ENCODE measurements at places on chromosomes 7 and 10.

DNA sequence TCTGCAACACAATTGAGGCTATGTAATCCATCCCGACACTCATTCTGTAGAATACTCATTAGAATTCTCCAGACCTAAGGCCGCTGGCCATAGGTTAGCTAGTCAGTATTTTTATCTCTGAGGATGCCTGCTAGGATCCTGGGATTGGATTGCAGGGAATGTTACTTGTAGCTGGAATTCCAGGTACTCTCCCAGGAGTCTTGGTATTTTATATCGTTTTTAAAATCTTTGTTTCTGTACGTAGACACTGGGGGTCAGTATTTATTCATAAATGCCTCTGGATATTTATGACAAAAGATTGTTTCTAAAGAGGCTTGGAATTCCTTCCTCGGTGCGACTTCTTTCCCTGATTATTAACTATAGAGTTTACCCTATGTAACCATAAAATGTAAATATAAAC is 40.1 kb downstream of the BPGM start:
- DNase-seq, result no peak

DNA sequence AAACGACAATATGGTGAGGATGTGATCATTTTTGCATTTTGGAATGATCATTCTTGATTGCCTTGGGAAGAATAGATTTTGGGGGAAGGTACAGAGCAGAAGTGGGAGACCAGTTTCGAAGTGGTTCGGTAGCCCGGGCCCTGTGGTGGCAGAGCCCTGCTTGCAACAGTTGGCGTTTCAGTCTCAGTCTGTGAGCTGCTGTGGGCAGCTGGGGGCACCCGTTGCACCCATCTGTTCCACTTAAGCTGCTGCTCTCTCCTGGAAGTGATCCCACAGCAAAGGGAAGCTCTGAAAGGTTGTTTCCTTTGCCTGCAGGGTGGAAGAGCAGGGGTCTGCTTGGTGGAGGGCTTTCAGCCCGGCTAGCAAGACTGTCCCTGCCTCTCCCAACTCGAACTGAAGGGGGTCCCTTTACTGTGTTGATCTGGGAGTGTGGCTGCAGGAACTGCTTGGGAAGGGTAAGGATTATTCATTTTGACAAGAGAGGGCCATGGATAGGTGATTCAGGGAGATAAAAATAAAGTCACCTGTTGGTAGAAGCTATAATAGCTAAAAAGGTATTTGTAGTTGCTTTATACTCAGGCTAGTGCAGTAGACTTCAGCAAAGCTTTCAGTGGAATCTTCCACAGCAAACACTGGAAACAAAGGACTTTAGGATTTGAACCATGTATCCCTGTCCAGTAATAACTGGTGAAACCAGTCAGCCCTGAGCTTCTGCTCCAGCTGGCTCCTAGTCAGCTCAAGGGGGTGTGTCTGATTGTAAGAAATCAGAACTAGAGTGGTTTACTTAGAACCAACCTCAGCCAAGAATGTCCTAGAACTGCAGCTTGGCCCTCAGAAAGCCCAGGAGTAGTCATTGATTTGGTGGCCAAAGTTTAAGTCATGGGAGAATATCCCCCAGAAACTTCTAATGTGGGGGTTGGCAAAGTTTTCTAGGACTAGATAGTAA is 53.1 kb upstream of the PDCD4 start:
- no peak for DNase-seq

- no peak for DNase-seq
These were observed 26.3 kb upstream of the WDFY4 start for GRCh38 chr10:48658243-48658974.

DNA sequence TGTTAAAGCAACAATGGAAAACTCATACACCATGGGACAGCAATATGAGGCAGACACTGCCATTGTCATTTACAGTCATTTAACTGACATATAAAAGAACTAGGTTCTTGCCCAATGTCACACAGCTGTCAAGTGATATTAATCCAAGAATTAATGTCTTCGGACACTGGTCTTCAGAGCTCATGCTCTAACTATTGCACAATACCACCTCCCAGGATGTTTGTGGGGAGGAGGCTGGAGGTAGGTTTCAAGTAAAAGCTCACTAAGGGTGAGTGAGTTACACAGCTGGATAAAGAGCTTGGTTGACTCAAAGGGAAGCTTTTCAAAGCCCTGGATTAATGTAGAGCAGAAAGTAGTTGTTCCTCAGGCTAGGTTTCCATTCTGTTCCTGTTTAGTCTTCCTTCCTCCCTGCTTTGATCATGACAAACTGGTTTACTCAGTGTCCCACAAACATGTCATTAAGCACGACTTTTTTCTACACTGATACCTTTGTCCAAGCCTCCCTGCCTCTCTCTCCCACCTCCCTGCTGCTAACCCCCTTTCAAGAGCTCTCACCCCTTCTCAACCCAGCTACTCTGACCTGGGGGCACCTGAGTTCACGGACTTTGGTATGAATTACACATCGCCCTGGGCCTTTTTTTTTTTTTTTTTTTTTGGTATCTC is 987 bp upstream of the EXOC6 start:
- no peak for DNase-seq

DNA sequence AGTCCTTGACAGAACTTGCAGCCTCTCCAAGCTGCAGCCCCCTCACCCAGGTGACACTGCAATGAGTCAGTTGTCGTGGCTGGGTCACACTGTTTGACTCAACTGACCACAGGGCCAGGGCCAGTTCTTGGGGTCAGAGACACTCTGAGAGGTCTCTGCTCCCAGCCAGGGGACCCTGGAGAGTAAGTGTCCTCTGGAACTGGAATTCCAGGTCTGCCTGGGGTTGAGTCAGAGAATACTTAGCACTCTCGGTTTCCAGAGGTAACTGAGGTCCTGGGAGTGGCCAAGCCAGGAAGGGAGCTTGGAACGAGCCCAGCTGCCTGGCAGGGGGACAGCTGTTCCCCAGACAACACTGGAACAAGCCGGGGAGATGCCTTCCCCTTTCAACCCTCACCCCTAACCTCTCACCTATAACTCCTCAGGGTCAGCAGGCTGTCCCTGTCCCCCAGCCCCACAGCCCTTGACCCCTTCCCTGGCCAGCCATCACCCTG is 2.2 kb upstream of the MYL10 start:
- no peak for DNase-seq

GRCh38 chr7:341841-342638 is 52.1 kb downstream of the FOXL3 start:
- DNase-seq, result no peak

GRCh38 chr7:17506095-17506494 is 207.6 kb downstream of the AHR start:
- DNase-seq, result no peak

GRCh38 chr7:142587578-142588191 is 161.6 kb upstream of the PRSS1 start:
- peak; percentile 83 for DNase-seq

DNA sequence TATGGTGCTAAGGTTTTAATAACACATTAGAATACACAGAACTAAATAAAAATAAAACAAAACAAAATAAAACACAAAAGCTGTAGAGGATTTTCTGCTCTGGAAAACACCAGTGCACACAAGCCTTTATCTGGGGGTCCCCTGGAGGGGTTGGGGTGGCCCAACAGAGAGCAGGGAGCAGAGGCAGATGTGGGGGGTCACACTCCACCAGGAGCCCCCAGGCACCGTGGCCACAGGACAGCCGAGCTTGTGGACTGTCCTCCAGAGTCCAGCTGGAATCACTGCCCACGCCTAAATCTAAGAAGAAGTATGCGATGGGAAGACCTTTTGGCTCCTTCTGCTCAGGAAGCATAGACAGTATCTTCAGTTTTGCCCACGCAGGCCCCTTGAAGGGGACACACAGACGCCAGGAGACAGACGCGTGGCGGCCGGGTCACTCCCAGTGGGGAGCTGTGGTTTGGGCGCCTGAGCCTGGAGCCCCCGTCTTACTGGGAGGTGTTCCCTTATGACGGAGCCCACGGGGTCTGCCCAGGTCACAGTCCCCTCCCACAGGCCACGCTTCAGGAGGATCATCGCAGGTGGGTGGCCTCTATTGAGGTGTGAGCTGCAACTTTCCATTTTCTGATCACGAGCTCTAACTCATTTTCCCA is 595.0 kb downstream of the PTPRN2 start:
- no peak for DNase-seq

DNA sequence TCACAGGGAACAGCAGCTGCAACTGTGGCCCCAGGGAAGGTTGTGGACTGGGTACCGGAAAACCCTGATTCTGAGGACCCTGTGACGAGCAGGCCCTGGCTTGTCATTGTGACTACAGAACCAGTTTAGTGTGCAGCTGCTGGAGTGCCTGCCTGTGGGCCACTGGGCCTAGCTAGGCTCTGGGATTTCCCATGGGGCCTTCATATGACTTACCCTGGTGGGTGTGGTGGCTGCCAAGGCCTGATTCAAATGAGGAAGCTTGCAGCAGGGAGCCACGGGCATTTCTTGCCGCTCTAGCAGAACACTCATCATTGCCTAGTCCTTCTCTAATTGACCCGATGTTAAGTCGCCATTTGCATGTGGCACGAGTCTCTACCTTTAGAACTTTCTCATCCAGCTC is 14.7 kb upstream of the CAMK2G start:
- no peak for DNase-seq

GRCh38 chr7:90251304-90251635 is 6.3 kb downstream of the CFAP69 start:
- DNase-seq, result no peak

- DNase-seq, result no peak
These were observed 24.8 kb upstream of the PFKP start for GRCh38 chr10:3042589-3042988.

- no peak for DNase-seq
These were observed 497.4 kb downstream of the RPS24 start for GRCh38 chr10:78531088-78531487.
